ENCODE measurements at places on chromosomes 16 and 17.

DNA sequence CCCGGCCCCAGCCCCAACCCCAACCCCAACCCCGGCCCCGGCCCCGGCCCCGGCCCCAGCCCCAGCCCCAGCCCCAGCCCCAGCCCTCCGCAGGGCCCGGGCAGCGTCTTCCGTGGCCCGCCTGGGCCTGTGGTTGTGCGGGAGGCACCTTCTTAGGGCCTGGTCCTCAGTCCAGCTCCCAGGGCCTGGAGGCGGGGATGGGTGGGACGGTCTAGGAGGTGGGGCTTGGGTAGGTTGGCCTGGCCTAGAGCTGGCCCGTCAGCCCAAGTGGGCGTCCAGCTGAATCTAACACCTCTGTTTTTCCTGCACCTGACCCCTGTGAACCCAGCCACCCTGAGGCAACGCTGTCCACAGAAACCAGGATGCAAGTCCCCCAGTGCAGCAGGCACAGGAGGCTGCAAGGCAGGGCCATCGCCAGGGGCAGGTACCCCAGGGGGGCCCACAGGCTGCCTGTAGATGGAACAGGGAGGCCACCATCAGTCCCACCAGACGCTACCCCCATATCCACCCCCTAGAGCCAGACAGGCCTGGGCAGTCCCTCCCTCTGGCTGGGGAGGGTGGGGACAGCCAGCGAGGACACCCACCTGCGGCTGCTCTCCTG, 8.8 kb downstream of the MSLN start:
- DNase-seq, result no peak

DNA sequence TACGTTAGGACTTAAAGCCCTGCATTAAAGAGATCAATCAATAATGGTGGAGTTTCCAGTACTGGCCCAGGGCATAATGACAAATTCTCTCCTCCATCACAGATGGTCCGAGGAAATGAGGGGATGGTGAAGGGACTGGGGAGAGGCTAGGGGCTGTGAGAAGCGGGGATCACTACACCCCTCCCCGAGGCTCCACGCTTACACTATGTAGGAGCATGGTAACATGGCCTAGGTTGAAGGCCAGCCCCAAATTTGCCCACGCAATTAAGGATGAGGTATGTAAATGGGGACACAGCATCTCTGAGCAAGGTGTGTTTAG, 8.0 kb upstream of the AKTIP start:
- DNase-seq, result no peak

DNA sequence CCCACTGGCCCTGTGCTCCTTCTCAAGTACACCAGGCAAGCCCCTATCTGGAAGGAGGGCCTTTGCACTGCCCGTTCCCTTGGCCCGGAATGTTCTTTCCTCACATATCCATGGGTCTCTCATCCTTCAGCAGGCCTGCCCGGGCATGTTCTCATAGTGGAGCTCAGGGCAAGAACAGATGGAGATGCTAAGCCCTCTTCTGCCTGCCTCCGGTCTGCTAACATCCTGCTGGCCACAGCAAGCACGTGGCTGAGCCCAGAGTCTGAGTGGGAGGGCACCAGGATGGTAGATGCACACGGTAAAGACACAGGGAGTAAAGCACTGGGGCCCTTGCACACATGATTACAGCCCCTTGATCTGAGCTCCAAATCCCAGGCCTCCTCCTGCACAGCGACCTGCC, 19.8 kb upstream of the ANKRD40CL start:
- no peak for DNase-seq

- no peak for DNase-seq
These were observed 181.2 kb upstream of the COX10 start for GRCh38 chr17:13888056-13888609.

- no peak for DNase-seq
These were observed 4.4 kb downstream of the SOX9 start for GRCh38 chr17:72125226-72125651.

DNA sequence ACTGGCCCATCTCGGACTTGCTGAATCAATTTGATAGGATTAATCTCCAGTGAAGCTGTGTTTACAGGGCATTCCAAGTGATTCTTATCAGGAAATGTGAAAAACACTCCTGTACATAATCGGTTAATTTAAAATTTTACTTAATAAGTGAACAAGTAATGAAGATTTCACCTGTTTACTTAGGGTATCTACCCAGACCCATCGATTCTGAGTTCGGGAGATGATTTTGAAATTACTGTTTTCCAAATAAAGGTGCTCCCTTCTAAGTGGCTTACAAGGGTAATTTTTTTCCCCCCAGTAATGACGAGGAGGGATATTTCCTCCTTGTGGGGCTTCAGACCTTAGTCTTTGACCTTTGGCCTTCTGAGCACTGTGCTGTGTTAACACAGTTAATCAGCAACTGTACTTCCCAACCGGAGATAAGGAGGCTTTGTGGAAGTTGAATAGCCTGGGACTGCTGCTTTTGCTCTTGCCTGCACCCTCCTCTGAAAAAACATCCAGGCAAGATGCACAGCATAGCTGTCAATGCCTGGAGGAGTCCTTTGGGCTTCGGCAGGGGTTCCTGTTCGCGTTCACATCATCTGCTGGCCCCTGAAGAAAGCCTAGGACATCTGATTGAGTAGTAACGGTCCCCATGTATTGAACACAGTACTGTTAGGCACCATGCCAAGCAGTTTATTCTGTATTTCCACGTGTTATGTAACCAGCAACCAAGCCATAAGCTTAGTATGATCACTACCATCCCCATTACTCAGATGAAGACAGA, 1.8 kb downstream of the FAHD1 start:
- DNase-seq, result no peak

DNA sequence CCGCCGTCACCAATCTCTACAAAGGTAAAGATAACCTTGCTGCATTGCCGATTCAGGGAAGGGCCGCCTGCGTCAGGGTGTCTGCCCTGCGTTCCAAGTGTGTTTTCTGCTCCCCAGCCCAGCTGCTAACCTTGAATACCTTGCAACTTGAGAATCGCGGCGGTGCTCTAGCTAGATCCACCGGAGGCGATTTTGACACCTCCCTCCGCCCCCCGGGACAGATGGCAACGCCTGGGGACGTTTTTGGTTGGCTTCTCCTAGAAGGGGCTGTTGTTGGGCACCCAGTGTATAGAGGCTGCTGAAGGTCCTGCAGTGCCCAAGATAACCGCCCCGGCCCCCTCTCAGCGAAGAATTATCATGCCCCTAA, 1.5 kb downstream of the HAPSTR1 start:
- no peak for DNase-seq
